ENCODE measurements at places on chromosomes 7 and 10. TPM values are rescaled to one million over a fixed set of nuclear protein-coding genes. Genes with fewer than 3 reads are reported as not detected.

Gene NPC1L1
- total RNA-seq: not detected

Gene TFR2
- 0.89 TPM for total RNA-seq

Gene DLX6
- total RNA-seq: not detected

Gene C1GALT1
- 37.4 TPM for total RNA-seq

Gene SUN3
- total RNA-seq: not detected

Gene VPS26A
- 43.5 TPM for total RNA-seq

Gene SPOCK2
- 0.23 TPM for total RNA-seq

Gene NUTM2E
- not detected for total RNA-seq

Gene MLXIPL
- total RNA-seq: not detected

Gene CALML5
- not detected for total RNA-seq

Gene FAM25A
- not detected for total RNA-seq

Gene OR13A1
- not detected for total RNA-seq

Gene IQUB
- total RNA-seq: 0.51 TPM

Gene CYP3A4
- not detected for total RNA-seq

Gene AKR1C8
- total RNA-seq: not detected

Gene HOXA4
- 0.89 TPM for total RNA-seq

Gene SLC26A5
- total RNA-seq: not detected

Gene GLI3
- 7.2 TPM for total RNA-seq

Gene LGI1
- not detected for total RNA-seq

Gene PDK4
- total RNA-seq: under 0.01 TPM

Gene WEE2
- total RNA-seq: not detected

Gene HOXA3
- 6.8 TPM for total RNA-seq

Gene PHKG1
- 0.46 TPM for total RNA-seq

Gene SPDYE18
- total RNA-seq: not detected

Gene EZH2
- 5.0 TPM for total RNA-seq

Gene MET
- 36.2 TPM for total RNA-seq

Gene ZNF727
- not detected for total RNA-seq

Gene GRM3
- not detected for total RNA-seq

Gene GHRHR
- not detected for total RNA-seq

Gene HUS1
- 24.1 TPM for total RNA-seq

Gene SLK
- total RNA-seq: 43.1 TPM

Gene MCM10
- total RNA-seq: 0.89 TPM

Gene ALOX5
- total RNA-seq: not detected

Gene BICC1
- total RNA-seq: 21.9 TPM

Gene FIGNL1
- 21.8 TPM for total RNA-seq

Gene ASB4
- not detected for total RNA-seq

Gene ZNF488
- total RNA-seq: under 0.01 TPM

Gene TSC22D4
- 10.1 TPM for total RNA-seq

Data from smooth muscle cell of the umbilical artery (primary cell).